ENCODE measurements at places on chromosomes 7 and 10. TPM values are rescaled to one million over a fixed set of nuclear protein-coding genes. Genes with fewer than 3 reads are reported as not detected.
A peak's percentile ranks its signal among the peaks of the same experiment; 100 is the strongest.

FLNC gene
- 516 TPM for total RNA-seq

ALOX5 gene
- total RNA-seq = 1.4 TPM

OR6B1 gene
- not detected for total RNA-seq

TRPV5 gene
- not detected for total RNA-seq

FZD8 gene
- 41.5 TPM for total RNA-seq

GRCh38 chr7:143384148-143384547 is 3.0 kb downstream of the ZYX start:
- H3K27me3 ChIP-seq = no peaks in the 10 kb centered on the region
- H3K27ac ChIP-seq = no peak overlapping the region
- peak; percentile 70 for DNase-seq
- H3K4me1 ChIP-seq = peaks cover 13% of the 10 kb centered on the region

- no peaks in the 10 kb centered on the region for H3K27me3 ChIP-seq
- H3K36me3 ChIP-seq = no peaks in the 10 kb centered on the region
- no peak overlapping the region for H3K4me3 ChIP-seq
- no peak for DNase-seq
These were observed 239.5 kb upstream of the PPP1R3A start for GRCh38 chr7:114158275-114158674.

GRCh38 chr10:110487411-110488331 is 10.0 kb upstream of the DUSP5 start:
- H3K4me3 ChIP-seq = no peak overlapping the region

- no peak for DNase-seq
- H3K4me3 ChIP-seq = no peak overlapping the region
- no peak overlapping the region for H3K27ac ChIP-seq
- H3K36me3 ChIP-seq = peaks cover 5% of the 10 kb centered on the region
- H3K4me1 ChIP-seq = no peaks in the 10 kb centered on the region
These were observed 2.3 kb upstream of the PCGF6 start for GRCh38 chr10:103353281-103353680.

- peak; percentile 86 for DNase-seq
- H3K36me3 ChIP-seq = no peaks in the 10 kb centered on the region
- H3K4me3 ChIP-seq = no peak overlapping the region
- H3K27ac ChIP-seq = no peak overlapping the region
- H3K27me3 ChIP-seq = no peaks in the 10 kb centered on the region
- no peaks in the 10 kb centered on the region for H3K4me1 ChIP-seq
These were observed 47.0 kb upstream of the FIGNL1 start for GRCh38 chr7:50497068-50497642.

DNA sequence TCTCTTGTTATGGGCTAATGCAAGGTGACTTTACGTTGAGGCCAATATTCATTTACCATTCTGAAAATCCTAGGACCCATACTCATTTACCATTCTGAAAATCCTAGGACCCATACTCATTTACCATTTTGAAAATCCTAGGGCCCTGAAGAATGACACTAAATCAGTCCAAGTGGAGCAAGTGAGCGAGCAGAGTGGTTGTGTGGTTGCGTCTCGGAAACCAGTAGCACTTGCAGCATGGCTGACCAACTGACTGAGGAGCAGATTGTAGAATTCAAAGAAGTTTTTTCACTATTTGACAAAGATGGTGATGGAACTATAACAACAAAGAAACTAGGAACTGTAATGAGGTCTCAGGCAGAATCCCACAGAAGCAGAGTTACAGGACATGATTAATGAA is 6.9 kb downstream of the SAR1A start:
- no peak overlapping the region for H3K27ac ChIP-seq
- no peaks in the 10 kb centered on the region for H3K27me3 ChIP-seq
- no peak overlapping the region for H3K4me3 ChIP-seq
- no peak for DNase-seq

DNA sequence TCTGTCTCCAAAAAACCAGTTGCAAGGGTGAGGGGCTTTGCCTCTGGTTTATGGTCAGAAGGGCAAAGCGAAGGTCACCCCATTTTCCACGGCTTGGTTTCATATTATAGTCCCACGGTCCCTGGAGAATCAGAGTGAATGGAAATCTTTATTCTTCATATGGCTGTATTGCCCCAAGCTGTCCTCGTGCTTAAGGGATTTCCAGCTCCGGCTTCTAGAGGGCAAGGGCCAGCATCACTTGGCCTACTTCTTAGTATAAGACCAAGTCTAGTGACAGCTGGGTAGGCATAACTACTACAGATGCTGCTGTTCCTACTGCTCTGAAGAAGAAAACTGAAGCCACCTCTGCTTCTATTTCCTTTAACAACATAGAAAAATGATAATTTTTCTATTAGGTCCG is 63.2 kb downstream of the PARP12 start:
- no peaks in the 10 kb centered on the region for H3K36me3 ChIP-seq
- no peaks in the 10 kb centered on the region for H3K27me3 ChIP-seq
- no peak for DNase-seq
- peaks cover 8% of the 10 kb centered on the region for H3K4me1 ChIP-seq
- H3K27ac ChIP-seq = no peak overlapping the region

DNA sequence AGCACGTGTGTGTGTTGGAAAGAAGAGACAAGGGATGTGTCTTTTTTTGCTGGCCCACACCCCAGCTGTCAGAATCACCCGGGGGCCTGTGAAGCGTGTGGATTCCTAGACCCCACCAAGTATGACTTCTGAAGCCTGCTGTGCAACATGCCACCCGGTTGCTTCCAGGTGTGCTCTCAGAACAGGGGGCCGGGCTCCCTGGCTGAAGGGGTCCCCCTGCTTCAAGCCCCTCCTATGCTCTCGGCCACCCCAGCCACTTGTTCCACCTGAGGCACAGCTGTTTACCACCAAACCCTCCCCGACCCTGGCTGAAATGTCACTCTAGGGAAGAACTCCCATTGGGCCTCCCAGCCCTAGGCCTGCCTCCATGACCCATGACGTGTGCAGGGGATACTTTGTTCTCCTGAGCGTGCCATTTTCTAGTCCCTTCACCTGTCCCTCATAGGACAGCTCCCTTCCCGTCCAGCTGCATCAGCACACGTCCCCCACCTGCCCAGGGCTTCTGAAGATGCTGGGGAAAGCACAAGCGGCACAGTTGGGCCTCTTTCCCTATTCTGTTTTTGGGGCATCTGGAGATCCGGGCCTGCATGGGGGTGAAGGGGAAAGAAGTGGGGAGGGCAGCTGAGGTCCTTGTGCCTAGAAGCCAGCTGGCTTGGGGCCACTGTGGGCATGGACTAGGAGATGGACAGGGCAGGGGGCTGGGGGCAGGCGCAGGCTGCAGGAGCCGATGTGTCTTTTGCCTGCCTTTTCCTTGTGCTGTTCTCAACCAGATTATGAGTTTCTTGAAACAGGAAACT is 33.3 kb downstream of the CRHR2 start:
- no peak overlapping the region for H3K27ac ChIP-seq
- H3K27me3 ChIP-seq = no peaks in the 10 kb centered on the region
- no peaks in the 10 kb centered on the region for H3K4me1 ChIP-seq
- no peaks in the 10 kb centered on the region for H3K36me3 ChIP-seq
- no peak for DNase-seq
- no peak overlapping the region for H3K4me3 ChIP-seq

GRCh38 chr10:3215153-3215775 is 42.7 kb upstream of the PITRM1 start:
- no peak overlapping the region for H3K4me3 ChIP-seq
- H3K36me3 ChIP-seq = no peaks in the 10 kb centered on the region

DNA sequence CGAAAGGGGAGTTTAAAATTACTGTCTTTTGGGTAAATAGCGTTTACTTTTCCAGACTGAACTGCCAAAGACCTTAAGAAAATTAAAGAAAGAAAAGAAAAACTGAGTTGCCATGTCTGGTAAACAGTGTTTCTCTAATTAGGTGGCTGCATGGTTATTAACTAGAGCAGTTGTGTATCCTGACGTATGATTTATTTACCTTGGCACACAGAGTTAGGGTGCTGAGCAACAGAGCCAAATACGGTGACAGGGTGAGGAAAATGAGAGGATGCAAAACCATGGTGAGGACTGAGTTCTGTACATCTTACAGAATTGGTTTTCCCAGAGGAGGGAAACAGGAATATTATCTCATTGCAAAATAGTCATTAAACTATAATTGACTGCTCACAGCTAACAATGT is 546.4 kb upstream of the FZD8 start:
- no peak overlapping the region for H3K27ac ChIP-seq
- no peak overlapping the region for H3K4me3 ChIP-seq
- no peaks in the 10 kb centered on the region for H3K27me3 ChIP-seq
- DNase-seq = no peak

- no peaks in the 10 kb centered on the region for H3K4me1 ChIP-seq
- H3K36me3 ChIP-seq = no peaks in the 10 kb centered on the region
- no peak overlapping the region for H3K4me3 ChIP-seq
- no peaks in the 10 kb centered on the region for H3K27me3 ChIP-seq
These were observed 314.8 kb downstream of the POM121L12 start for GRCh38 chr7:53350241-53350640.

DNA sequence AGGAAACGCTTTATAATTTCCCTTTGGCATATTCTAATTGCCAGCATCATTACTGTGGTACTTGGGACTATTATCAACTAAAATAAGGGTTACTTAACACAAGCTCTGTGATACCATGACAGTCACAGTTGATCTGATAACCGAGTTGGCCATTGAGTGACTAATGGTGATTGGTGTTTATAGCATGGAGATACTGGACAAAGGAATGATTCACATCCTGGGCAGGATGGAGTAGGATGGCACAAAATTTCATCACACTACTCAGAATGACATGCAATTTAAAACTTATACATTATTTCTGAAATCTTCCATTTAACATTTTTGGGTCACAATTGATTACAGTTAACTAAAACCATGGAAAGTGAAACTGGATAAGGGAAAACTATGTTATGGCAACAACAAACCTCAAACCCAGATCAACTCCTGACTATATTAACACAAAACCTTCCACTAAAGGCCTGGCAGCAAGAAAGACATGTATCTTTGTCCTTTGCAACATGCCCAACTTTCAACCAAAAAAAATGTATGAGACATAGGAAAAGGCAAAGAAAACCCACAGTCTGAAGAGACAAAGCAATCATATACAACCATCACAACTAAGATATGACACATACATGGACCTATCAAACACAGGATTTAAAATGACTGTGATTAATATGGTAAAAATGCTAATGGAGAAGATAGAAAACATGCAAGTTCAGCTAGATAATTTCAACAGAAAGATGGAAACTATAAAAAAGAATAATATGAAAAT is 208.5 kb upstream of the NRP1 start:
- DNase-seq = no peak
- no peaks in the 10 kb centered on the region for H3K4me1 ChIP-seq
- H3K27me3 ChIP-seq = no peaks in the 10 kb centered on the region
- no peak overlapping the region for H3K27ac ChIP-seq
- H3K36me3 ChIP-seq = no peaks in the 10 kb centered on the region

GRCh38 chr10:24708081-24708480 is 15.6 kb downstream of the ARHGAP21 start:
- DNase-seq = no peak
- peaks cover 19% of the 10 kb centered on the region for H3K4me1 ChIP-seq
- H3K36me3 ChIP-seq = no peaks in the 10 kb centered on the region
- no peak overlapping the region for H3K4me3 ChIP-seq
- H3K27ac ChIP-seq = no peak overlapping the region

- H3K4me3 ChIP-seq = no peak overlapping the region
- peak; percentile 77 for DNase-seq
- peaks cover 36% of the 10 kb centered on the region for H3K4me1 ChIP-seq
- no peak overlapping the region for H3K27ac ChIP-seq
These were observed 18.6 kb upstream of the ADRB1 start for GRCh38 chr10:114024876-114025610.

- H3K36me3 ChIP-seq = no peaks in the 10 kb centered on the region
- peaks cover 39% of the 10 kb centered on the region for H3K4me1 ChIP-seq
- DNase-seq = peak; percentile 84
- no peaks in the 10 kb centered on the region for H3K27me3 ChIP-seq
- no peak overlapping the region for H3K4me3 ChIP-seq
These were observed 47.7 kb upstream of the FGL2 start for GRCh38 chr7:77247206-77247850.

DNA sequence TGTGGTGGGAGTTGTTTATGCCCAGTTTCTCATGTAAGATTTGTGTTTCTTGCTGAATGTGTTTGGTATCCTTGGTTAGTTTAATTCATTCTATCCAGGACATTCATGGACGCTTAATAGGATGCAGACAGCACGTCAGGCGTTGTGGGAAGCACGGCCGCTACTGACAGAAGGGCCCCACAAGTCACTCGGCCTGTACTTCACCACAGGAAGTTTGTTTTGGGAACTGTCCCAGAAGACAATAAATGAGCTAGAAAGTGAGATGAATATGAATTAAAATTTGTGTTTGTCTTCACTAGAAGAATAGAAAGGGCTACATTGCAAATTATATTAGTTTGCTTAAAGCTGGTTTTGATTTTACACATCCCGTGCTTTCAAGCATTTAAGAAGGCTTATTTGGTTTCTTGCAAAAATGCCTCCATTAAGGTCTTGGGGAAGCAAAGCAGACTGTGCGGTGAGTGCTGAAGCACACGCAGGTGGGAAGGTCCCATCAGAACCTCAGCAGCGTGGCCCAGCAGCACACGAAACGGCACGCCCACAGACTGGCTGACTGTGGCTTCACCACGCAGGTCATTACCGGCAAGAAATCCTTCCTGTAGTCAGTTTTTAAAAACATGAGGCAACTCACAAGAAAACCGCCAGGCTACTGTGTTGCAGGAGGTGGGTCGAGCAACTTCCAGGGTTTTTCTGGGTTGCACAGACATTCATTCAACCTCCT is 74.1 kb downstream of the VIPR2 start:
- H3K36me3 ChIP-seq = no peaks in the 10 kb centered on the region
- DNase-seq = no peak
- H3K27me3 ChIP-seq = no peaks in the 10 kb centered on the region
- no peak overlapping the region for H3K4me3 ChIP-seq

- no peaks in the 10 kb centered on the region for H3K4me1 ChIP-seq
- no peaks in the 10 kb centered on the region for H3K27me3 ChIP-seq
- H3K36me3 ChIP-seq = no peaks in the 10 kb centered on the region
- no peak overlapping the region for H3K27ac ChIP-seq
- H3K4me3 ChIP-seq = no peak overlapping the region
These were observed 67.3 kb upstream of the UCN3 start for GRCh38 chr10:5297466-5297865.

DNA sequence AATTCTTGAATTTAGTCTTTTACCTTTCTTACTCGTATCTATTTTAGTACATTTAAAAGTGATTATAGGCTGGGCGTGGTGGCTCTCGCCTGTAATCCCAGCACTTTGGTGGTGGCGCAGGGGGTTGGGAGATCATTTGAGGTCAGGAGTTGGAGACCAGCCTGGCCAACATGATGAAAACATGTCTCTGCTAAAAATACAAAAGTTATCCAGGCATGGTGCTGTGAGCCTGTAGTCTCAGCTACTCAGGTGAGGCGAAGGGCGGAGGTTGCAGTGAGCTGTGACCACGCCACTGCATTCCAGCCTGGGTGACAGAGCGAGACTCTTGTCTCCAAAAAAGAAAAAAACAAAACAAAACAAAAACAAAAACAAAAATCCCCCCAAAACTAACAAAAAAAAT is 12.2 kb downstream of the PRKCQ start:
- H3K27ac ChIP-seq = no peak overlapping the region
- H3K4me1 ChIP-seq = peaks cover 2% of the 10 kb centered on the region
- H3K36me3 ChIP-seq = no peaks in the 10 kb centered on the region
- DNase-seq = no peak
- H3K27me3 ChIP-seq = no peaks in the 10 kb centered on the region
